ENCODE measurements at places on chromosomes 1 and 21.

- no peak for DNase-seq
These were observed 59.2 kb upstream of the SPAG17 start for GRCh38 chr1:118244194-118244593.

DNA sequence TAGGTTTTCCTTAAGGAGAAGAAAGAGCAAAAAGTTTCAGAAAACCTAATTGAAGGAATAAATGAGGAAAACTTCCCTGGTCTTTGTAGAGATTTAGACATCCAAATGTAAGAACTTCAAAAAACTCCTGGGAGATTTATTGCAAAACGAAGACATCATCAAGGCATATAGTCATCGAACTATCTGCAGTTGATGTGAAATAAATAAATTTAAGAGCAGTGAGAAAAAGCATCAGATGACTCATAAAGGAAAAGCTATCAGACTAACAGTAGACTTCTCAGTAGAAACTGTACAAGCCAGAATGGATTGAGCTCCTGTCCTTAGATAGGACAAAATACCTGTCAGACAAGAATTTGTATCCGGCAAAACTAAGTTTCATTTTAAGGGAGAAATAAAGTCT is 569.4 kb upstream of the ADAMTS5 start:
- DNase-seq: no peak

GRCh38 chr1:246659594-246660140 is 64.5 kb upstream of the SCCPDH start:
- no peak for DNase-seq

DNA sequence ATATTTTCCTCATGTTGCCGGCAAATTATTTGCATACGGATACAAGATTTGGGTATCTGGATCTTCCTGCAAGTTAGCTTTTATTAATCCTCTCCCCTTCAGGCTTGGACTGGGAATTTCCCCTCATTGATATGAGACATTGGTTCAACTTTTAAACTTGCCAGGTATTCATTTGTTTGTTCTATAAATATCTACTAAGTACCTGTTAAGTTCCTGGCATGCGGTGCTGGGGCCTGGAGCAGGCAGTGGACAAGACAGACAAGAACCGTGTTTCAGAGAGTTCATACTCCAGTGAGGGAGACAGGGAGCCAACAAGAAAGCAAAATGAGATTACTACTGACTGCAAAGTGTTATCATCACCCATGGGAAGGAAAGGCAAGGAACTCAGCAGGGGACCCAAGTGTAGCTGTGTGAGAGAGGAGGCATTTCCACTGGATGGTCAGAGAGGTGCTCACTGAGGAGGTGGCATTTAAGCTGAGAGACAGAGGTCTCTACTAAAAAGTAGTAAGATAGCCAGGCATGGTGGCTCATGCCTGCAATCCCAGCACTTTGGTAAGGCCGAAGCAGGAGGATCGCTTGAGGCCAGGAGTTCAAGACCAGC is 39.1 kb upstream of the FHAD1 start:
- DNase-seq: no peak

GRCh38 chr1:29330856-29331255 is 94.5 kb downstream of the PTPRU start:
- DNase-seq: no peak

DNA sequence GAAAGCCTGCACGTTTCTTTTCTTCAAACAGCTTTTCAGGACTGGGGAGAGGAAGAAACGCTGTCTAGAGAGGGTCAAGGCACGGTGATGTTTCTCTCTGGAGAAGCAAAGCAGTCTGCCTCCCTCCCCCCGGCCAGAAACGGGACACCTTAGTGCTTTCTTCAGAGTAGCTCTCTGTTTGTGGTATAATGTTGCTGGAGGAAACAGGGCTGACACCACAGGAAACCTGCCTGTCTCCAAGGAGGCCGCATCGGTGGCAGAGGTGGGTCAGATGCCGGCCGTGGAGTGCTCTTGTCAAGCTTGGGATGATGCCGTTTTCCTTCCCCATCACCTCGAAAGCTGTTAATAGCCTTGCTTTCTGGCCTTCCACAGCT is 139.4 kb downstream of the DHRS3 start:
- DNase-seq: peak; percentile 71

- DNase-seq: peak; percentile 7
These were observed at the start of gene CLDN19 for GRCh38 chr1:42739753-42740700. Gene CLDN19 (minus strand): TSS chr1:42740236. CDS start chr1:42740063, 173 bp downstream.

DNA sequence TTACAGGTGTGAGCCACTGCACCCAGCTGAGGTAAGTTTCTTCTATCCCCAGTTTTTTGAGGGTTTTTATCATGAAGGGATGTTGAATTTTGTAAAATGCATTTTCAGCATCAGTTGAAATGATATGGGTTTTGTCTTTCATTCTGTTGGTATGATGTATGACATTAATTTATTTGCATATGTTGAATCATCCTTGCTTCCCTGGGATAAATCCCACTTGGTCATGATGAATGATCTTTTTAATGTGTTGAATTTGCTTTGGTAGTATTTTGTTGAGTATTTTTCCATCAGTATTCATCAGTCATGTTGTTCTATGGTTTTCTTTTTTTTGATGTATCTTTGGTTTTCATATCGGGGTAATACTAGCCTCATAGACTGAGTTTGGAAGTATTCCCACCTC is 141.0 kb downstream of the RPS6KC1 start:
- DNase-seq: no peak

DNA sequence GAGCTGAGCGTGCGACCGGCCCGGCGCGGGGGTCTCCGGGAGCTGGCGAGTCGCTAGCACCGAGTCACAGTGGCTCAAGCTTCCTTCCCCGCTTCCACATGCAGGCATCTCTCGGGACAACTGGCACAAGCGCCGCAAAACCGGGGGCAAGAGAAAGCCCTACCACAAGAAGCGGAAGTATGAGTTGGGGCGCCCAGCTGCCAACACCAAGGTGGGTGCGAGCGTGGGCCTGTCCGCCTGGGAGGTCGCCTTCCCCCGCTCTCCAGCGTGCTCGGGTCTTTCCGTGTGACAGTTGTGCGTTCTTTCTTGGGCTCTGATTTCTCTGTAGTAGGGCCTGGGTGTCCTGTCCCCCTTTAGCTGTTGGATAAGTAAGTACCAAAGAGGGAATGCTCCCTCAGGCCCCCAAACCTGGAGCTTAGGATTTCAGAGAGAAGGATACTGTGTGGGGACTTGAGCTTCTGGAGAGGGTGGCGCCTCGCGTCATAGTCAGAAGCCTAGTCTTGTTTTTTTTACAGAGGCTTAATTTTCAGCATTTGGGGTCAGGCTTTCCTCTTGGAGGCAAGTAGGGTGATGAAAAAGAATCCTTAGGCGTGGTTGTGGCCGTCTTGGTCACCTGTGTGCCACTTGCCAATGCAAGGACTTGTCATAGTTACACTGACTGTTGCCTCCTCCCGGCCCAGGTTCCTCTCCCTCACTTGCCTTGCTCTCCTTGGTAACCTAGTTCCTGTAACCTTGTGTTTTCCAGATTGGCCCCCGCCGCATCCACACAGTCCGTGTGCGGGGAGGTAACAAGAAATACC is 790 bp downstream of the RPS8 start:
- peak; percentile 46 for DNase-seq

DNA sequence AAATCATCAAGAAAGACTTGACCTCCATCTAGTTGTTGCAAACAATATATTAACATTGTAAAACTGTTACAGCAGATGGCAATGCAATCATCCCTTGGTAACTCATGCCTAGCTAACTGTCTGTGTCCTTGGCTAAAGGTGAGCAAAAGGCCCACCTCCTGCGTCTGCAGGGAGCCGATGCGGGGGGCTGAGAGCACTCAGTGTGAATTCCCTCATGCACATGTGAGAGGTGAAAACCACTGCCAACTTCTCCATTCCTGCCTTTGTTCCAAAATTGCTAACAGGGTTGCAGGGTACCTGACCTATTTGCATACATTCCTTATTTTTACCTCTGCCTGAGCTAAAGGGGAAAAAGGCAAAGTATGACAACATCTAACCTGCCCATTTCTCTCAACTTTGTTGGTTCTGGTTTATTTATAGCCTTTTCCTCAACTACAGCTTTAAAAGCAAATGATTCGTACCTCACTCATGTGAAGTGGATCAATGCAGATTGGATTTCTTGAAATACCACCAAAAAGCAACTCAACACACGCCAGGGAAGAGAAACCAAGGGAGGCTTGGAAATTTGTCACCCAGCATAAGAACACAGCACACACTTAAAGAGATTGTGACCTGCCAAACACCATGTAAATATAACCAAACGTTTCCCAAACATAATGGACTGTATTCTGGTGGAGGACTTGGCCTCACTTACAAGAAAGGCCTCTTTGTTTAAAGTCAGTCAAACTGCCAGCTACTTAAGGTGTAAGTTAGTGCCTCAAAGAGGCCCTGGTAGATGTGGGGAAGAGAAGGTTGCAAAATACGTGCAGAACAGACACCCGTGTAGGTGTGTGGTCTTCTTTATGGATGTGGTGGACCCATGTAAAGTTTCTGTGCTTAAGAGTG is 651.0 kb downstream of the SMYD3 start:
- DNase-seq: no peak

- DNase-seq: no peak
These were observed 26.7 kb upstream of the DIP2A start for GRCh38 chr21:46431884-46432488.

GRCh38 chr1:231021540-231022031 is 18.5 kb downstream of the FAM89A start:
- DNase-seq: no peak

DNA sequence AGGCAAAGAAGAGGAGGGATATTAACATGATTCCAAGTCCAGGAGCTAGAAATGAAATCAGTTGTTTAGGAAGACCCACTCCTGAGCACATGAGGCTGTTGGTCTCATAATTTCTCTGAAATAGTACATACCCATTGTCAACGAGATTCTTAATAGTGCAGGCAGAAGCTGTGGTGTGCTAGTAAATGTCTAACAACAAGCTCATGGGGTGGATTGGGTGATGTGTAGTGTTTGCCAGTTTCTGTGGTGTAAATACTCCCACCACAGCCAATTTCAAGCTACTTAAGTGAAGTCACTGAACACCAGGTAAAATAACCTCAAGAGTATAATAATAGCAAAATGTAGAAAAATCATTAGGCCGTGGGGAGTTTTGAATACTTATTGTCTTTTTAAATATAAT is 42.0 kb downstream of the SYF2 start:
- DNase-seq: no peak

- DNase-seq: no peak
These were observed 7.3 kb upstream of the LRRC71 start for GRCh38 chr1:156912861-156913808.

- DNase-seq: no peak
These were observed 192.5 kb downstream of the ZZZ3 start for GRCh38 chr1:77489910-77490309.

DNA sequence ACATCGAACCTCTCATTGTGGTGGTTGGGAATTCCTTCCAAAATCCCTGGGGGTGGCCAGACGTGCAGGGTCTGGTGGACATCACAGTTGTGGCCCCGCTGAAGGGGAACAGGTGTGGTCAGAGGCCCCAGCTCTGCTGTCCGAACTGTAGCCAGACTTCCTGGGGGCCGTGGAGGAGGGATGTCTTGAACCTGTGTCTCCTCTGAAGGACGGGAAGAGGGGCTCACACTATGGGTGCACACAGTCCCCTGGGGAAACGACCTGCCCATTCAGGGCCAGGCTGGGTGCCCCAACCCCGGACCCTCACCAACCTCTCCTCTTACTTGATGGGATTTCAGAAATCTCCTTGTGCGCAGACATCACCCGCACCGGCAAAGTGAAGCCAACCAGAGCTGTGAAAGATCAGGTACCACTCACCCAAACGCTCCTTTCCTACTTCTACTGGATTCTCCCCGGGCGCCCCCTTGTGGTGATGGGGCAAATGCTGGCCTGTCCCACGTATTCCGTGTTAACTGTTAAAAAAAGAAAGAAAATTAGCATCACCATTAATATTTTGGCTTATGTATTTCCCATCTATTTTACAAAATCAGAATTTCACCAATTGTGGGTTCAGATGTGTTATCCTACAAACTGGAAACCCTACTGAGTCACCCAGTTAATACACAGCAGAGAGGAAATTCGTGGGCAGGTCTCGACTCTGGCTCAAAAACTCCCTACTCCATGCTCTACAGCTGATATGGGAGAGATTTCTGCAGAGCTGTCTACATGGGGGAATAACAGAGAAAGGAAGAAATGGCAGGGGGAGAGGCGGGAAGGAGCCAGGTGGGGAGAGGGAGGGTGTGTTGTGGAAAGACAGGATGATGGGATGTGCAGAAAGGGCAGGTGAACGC is 28.1 kb downstream of the PADI4 start:
- peak; percentile 81 for DNase-seq

DNA sequence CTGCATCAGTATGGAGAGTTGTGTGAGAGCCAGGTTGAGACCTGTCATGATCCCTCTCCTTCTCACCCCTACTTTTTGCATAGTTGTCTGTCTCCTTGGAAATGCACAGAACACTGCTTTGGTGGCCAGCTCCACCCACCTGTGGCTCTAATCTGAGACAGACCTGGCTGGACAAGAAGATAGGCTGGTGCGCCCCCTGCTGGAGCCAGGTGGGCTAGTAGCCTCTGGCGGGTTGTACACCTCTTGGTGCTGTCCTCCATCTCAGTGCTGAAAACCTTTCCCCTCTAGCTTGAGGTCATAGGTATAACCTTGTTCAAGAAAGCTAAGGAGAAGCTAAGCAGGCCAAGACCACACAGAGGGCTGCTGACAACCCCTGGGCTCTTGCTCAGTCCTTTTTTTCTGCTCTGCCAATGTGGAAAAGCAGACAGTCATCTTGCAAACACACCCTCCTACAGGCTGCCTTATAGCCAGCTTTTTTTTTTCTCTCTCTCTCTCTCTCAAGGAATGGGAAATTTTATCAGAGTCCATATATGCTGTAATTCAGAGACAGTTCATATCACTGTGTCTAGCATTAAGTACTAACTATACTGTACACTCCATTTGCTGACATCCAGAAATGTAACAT is 58.8 kb upstream of the SPATA6 start:
- peak; percentile 68 for DNase-seq

DNA sequence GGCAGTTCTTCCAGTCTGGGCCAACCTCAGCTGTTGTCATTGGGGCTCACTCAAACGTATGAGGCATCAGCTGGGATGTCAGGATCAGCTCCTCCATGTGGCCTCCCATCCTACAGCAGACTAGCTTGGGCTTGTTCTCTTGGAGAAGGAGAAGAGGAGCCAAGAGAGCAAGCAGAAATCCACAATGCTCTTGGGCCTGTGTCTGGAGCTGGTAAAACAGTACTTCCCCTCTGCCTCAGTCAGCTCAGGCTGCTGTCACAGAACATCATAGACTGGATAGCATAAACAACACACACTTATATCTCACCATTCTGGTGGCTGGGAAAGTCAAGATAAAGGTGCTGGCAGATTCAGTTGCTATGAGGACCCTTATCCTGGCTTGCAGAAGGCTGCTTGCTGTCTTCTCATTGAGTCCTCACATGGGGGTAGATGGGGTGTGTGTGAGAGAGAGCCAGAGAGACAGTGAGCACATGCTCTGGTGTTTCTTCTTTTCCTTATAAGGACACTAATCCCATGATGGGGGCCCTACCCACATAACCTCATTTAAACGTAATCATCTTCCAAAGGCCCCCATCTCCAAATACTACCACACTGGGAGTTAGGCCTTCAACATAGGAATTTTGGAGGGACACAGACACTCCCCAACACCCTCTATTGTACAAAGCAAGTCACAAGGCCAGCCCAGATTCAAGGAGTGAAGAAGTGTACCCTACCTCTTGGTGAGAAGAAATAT is 16.3 kb upstream of the DNAJC6 start:
- DNase-seq: no peak

Measured in activated naive CD4-positive, alpha-beta T cell treated with anti-CD3 and anti-CD28 coated beads, Interleukin-2, amount 10 ng/mL, durations not matched to agents 7 days and 5 days (primary cell).